ENCODE measurements at places on chromosomes 5 and 9. TPM values are rescaled to one million over a fixed set of nuclear protein-coding genes. Genes with fewer than 3 reads are reported as not detected.

DNA sequence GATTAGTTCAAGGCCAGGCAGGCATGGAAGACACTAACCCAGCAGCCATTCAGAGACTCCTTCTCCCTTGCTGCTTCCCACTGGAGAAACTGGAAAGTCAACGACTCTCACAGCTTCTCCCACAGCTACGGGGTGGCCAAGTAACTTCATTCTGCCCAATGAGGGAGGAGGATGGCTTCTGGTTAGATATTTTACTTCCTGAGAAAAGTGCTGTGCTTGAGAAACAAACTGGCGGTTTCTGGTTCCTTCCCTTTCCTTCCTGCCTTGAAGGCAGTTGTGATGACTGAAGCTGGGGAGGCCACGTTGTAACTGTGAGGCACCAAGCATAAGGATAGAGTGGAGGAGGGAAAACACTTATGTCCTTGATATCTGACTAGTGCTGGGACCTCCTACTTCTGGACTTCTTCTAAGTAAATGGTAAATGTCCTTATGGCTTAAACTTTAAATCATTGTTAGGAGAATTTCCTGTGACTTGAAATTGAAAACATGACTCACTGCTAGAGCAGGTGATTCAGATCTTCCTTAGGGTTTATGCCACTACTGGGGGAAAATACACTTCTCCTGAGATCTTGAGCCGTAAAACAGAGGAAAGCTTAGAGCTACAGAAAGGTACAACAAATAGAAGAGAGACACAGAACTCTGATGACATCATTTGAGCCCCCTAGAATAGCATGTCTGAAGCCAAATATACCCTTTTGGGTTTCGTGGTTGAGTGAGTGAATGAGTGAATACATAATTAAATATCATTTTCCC is 3.1 kb upstream of the GNPDA1 start:
- DNase-seq: no peak

DNA sequence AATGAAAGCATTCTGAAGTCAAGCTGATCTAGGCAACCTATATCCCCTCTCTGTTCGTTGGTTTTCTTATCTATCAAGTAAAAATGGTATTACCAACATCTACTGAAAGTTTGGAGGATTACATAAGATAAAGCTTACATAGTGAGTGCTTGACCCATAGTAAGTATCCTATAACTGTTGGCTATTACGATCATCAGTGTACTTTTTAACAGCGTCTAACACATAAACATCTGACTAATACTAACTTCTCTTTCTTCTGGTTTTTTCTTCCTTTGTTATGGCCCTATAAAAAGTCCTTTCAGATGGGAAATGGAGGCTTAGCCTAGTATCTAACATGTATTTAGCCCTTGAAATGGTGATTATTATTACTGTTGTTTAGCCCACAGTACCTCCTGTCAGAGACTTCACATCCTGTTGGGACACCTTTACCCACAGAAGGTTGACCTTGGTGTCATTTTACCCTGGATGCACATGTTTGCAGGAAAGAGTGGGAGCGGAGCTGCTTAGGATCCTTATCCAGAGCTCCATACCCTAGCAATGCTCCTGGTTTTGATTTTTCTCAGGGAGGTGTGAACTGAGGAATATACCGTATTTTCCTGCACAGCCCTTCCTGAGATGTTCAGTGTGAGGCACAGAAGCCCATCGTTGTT is 6.0 kb downstream of the INSYN2B start:
- no peak for DNase-seq

DNA sequence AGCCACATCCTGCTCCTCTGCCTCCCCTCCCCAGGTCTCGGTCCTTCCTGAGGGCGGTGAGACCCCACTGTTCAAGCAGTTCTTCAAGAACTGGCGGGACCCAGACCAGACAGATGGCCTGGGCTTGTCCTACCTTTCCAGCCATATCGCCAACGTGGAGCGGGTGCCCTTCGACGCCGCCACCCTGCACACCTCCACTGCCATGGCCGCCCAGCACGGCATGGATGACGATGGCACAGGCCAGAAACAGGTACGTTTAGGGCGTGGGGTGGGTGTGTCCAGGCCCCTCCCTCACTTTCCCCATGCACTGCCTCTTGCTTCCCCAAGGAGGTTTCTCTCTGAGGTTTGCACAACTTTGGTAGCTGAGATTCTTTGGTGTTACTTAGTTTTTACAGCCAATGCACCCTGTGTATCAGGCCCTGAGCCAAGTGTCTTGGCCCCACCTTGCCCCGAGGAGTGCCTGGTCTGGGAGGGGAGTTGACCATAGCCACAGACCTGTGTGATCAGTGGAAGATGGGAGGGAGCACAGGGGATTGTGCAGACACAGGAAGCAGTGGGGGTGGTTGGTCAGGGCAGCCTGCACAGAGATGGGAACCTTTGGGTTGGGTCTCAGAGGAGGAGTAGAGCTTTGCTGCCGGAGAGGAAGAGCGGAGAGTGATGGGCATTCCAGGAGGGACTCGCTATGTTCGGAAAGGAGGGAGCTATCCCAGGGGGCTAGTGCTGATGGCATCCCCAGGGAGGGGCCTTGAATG is 50.8 kb downstream of the GSN start:
- no peak for DNase-seq

DNA sequence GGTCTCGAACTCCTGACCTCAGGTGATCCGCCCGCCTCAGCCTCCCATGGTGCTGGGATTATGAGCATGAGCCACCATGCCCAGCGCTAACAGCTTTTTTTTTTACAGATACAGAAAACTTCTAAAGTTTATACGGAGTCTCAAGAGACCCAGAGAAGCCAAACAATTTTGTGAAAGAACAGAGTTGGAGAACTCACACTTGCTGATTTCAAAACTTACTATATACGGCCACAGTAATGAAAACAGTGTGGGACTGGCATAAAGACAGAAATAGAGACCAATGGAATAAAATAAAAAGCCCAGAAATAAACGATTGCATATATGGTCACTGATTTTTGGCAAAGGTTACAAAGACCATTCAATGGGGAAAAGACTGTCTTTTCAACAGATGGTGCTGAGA is 85.6 kb upstream of the CACNA1B start:
- no peak for DNase-seq

DNA sequence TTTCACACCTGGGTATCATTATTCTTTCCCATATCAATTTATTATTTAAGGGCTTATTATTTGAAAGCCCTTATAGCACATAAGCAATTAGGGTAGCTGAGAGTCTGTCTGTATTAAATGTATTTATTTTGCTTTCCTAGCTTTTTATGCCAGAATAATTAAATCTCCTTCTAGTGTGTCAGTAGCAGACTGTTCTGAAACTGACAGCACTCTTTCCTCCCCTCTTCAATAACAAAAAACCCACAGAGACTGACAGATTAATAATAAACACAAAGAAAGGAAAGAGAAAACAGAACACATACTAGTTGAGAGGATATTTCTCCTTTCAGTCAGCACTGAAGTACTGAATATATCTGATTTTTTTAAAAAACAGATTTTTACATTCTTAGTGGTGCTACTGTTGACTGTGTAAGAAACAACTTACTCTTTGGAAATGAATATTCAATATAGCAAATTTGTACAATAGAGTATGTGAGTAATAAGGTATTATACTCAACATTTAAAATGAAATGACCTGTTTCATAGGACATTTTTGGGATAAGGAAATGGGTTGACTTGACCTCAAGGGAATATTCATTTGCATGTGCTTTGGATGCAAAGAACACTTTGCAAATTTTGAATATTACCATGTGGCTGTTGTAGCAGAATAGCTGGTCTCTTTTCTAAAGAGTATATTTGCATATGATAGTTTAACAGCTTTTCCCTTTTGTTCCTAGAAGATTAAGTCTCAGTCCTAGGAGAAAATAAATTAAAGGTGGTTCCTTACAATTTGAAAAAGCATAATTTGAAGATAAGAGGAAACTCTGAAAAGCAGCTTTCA is 208.3 kb downstream of the SPATA31D1 start:
- no peak for DNase-seq

GRCh38 chr5:135660826-135661575 is 82.2 kb upstream of the CXCL14 start:
- no peak for DNase-seq

DNA sequence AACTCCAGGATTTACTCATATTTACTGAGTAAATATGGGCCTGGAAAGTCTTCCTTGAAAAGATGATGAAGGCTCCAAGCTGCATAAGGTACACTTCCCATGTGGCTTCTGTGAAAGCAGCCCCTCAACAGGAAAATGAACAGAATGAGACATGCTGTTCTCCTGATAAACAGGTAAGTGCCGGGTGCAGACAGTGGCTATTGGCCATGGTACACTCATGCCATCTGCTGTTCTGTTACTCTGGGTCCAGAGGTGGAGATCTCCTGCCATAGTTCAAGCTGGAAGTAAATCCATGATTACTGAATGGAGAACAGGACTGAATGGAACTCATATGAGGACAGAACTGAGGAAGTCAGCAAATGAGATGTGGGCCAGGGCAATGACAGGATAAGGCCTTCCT is 103.6 kb downstream of the SLIT3 start:
- no peak for DNase-seq

GRCh38 chr5:97929383-97929782 is 746.3 kb upstream of the RIOK2 start:
- no peak for DNase-seq

- DNase-seq: no peak
These were observed 99.7 kb downstream of the ST8SIA4 start for GRCh38 chr5:100803397-100803796.

DNA sequence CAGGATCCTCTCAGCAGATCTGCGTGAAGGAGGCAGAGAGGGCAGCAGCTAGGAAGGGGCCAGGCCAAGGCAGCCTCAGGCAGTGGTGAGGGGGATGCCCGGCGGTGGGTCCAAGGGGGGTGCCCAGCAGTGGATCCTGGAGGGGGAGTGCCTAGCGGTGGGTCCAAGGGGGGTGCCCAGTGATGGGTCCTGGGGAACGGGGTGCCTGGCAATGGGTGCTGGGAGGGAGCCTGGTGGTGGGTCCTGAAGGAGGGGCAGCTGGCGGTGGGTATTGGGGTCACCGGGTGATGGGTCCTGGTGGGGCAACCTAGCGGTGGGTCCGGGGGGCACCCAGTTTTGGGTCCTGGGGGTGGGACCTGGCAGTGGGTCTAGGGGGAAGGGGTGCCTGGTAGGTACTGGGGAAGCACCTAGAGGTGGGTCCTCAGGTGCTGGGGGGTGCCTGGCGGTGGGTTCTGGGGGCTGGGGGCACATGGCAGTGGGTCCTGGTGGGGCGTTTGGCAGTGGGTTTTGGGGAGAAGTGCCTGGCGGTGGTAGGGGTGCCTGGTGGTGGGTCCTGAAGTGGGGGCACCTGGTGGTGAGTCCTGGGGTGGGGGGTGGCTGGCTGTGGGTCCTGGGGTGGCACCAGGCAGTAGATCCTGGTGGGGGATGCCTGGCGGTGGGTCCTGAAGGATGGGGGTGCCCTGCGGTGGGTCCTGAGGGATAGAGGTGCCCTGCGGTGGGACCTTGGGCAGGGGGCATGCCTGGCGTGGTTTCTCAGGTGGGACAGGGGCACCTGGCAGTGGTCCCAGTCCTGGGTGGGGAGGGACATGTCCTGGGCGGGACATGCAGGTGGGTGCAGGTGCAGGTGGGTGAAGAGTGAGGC is 1.9 kb downstream of the LRRC14B start:
- peak; percentile 72 for DNase-seq

DNA sequence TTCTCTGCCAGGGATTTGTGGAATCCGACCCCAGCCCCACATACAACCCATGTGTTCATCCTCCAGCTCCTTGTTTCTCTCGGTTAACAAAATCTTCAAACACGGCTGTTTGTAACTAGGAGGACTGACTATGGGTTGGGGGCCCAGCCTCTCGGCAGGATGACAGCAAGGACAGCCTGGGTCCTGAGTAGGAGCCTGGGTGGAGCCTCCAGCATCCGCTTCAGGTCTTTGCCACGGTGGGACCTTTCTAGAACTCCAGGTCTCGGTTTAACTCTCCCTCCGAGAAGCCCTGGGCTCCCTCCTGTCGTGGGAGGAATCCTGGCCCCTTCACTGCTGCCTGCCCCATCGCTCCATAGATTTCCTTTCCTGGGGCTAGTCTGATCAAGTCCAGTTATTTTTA is 248.5 kb downstream of the PBX3 start:
- no peak for DNase-seq

DNA sequence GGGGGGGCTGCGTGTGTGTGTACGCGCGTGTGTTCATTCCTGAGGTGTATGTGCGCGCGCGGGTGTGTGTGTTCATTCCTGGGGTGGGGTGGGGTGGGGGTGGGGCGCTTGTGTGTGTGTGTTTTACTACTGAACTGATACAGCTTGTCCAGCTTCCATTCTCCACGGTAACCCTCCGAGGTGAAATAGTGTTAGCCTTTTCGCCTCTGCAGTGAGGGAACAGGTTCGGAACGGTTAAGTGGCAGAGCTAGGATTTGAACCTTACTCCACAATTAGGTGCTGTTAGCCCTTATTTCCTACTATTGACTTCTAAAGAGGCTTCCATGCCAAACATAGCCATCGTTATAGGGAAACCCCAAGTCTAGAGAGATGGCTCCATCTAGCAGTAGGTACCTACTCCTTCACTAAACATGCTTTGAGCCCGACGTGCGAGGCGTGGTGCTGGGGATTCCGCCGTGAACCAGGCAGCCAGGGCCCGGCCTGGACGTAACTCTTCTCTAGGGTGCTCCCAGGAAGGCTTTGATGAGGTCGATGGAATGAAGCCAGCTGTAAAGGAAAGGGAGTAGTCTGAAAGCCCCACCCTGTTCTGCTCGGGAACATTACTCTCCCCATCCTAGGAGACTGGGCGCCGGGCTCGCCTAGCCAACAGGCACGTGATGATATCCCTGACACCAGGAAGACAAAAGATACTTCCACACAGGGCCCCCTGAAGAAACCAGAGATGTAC is 782 bp upstream of the SKP1 start:
- no peak for DNase-seq

GRCh38 chr5:133638436-133638835 is 26.1 kb upstream of the FSTL4 start:
- DNase-seq: no peak

DNA sequence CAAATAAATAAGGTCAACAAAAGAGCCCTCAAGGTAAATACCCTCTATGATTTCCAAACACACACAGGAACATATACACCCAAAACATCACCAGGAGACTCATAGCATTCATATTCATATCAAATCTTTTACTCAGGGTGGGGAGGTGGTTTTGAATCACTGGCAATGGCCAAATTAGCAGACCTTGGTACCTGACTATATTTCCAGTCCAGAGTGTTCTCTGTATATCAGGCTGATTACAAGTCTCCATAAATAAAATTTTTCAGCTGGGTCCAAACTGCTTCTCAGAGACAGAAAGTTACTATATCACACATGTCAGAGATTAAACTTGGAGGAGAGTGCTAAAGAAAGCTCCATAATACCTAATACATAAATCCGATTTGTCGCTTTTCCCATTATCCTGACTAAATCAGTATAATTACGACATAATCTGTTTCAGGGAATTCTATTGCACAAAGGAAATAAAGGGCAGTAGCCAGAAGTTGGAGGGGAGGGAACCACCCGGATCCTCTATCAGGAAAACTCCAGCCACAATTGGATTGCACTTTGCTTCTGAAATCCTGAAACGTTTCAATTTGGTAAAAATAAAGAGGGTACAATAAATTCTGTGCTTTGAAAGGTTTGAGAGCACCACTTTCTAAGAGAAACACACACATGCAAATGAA is 7.0 kb upstream of the GOLGA1 start:
- no peak for DNase-seq

- no peak for DNase-seq
These were observed 7.5 kb upstream of the CCDC69 start for GRCh38 chr5:151231359-151231758.

- no peak for DNase-seq
These were observed 30.8 kb downstream of the NAA35 start for GRCh38 chr9:85971731-85972130.

AFAP1L1 gene
- 30.3 TPM for total RNA-seq

OBP2B gene
- total RNA-seq: not detected

PCDHGA7 gene
- total RNA-seq: 4.3 TPM

ZNF346 gene
- 11.6 TPM for total RNA-seq

ANKRD31 gene
- total RNA-seq: 0.42 TPM

RECK gene
- total RNA-seq: 20.1 TPM

PCDHA7 gene
- 0.19 TPM for total RNA-seq

UBAC1 gene
- 32.7 TPM for total RNA-seq

GABRA1 gene
- total RNA-seq: not detected

Measured in posterior vena cava (tissue), 2 donors.